ENCODE measurements at places on chromosomes 13 and 19.

DNA sequence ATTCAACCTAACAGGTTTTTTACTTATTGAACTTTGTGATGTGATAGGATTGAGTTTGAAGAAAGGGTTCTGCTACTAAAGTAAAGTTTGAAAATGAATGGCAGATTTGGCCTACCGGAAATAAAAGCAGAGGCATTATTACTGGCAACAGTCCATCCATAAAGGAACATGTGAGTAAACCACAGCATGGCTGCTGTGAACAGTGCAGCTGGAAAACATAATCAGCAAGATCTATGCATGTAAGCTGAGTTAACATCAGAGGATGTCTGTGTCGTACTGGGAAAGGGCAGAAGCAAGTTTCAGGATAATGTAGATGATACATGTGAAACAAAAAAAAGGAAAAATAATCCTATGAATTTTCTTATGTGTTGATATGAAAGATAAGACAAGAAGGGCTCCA, 87.6 kb downstream of the CYSLTR2 start:
- DNase-seq: no peak

DNA sequence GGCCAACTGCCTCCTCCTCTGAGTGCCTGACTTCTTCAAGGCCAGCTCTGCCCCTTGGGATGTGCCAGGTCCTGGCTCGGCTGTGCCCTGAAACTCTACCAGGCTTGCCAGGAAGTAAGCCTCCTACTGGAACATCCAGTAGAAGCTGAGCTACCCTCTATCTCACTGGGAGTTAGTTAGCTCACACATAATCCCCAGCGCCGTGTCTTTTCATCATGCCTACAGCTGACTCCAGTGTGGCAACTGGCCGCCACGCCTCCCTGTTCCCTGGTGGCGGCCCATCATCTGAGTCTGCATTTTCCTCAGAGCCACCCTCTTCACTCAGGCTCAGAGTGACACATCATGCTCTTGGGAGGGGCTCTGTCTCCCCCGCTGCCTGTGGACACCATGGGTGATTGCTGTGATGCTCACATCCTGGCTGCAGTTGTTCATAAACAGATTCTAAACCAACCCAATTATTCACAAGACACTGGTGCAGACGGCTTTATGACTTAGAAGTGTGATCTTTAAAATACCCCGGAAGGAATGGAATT, 131.9 kb upstream of the IRS2 start:
- DNase-seq: no peak

DNA sequence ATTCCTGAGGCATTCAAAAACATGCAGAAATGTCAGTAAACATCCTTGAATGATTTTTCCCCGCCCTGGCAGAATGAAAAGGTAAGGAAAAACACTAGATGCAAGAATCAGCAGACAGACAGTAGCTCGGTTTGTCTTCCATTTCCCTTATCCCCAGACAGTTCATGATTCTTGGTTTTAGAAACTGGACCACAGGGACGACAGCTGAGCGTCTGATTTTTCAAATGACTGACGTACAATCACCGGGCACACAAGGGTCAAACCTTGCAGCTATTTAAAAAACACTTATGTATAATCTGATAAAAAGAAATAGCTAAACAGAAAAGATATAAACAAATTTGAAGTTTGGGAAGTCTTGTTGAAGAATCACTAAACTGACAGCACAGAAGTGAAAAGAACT, 47.1 kb downstream of the DCLK1 start:
- DNase-seq: no peak

GRCh38 chr13:31223640-31224039, 23.9 kb downstream of the B3GLCT start:
- no peak for DNase-seq

- peak; percentile 41 for DNase-seq
These were observed at the start of gene GAMT for GRCh38 chr19:1401138-1401888. Gene GAMT, minus strand, starts transcription at chr19:1401542. Its CDS starts 66 bp downstream, at chr19:1401476.

DNA sequence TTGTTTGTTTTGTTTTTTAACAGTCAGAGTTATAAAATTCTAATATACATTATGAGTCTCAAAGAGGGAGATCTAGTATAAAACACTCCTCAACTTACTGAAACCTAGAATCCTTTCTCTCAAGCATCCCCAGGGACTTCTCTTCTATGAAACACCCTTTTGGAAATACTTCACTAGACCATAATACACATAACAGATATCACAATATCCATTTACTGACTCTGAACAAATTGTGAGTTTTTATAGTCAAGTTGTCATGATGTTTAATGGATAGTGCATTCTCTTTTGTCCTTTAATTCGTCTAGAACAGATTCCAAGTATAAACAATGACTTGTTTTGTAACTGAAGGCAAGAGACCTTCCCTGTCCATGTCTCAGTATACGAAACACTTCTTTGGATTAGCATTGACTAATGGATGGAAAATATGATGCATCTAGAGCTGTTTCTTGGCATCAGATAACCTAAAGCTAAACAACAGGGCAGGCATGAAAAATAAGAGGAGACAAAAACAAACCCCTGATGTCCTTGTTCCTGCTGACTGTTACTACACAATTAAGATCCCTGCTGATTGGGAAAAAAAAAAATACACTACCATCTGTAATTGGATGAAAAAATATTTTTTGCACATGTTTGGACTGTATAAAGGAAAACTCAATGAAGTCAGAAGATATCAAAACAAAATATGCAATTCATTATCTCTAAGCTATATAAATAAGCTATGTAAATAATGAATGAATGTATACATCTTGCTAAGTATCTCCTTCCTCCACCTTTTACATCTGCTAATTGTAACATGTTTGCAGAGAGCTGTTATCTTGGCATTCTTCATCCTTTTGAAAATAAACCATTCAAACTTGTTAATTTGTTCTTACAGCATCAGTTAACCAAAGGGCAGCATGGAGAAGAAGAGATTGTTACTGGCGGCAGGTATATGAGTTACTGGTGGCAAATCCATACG, 214.2 kb downstream of the LACC1 start:
- DNase-seq: no peak

DNA sequence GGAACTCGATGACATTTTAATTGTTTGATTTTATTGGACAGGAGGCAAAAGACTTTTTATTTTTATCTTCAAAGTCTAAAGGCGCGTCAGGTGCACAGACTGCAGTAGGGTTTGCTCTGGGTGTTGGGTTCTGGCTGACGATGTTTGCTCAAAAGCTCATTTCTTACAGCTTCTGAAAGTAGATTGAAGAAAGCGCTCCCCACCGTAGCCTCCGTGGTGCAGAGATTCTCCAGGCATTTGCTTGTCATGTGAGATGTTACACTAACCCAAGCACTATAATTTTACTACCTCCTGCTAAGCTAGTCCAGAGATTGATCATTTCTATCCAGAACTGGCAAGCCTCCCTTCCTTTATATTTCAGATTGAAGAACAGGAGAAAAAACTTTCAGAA, 14.5 kb upstream of the ATP11A start:
- no peak for DNase-seq

DNA sequence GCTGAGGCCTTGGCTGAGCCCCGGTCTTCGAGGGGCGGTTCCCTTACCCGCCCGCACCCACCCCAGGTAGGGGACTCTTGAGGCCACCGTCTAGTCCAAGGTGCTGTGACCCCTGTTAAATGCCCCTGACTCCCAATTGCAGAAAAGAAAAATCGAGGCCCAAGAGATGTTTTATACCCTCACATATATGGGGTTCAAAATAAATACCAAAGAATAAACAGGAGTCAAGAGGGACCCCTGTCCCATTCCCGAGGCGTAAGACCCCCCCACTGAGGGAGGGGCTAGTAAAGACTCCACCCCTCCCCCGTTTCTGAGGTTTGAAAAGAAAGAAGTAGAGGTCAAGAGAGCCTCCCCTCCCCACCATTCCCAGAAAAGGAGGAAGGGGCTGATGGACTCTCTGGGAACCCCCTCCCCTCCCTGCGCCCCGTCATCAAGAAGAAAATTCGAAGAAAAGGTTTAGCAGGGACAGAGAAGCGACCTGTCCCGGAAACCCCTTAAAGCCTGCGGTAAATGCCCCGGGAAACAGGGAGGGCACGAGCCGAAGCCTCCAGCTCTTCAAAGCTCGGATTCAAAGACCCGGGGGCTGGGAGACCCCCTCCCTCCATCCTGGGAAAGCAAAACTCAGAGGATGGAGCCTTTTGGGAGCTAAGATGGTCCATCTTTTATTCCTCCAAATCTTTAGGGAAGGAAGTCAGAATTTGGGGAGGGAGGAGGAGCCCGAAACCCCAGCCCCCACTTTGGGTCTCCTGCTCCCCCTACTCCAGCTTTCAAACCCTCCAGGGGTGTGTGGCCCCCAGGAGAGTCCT, 755 bp upstream of the RAB3A start:
- DNase-seq: no peak

DNA sequence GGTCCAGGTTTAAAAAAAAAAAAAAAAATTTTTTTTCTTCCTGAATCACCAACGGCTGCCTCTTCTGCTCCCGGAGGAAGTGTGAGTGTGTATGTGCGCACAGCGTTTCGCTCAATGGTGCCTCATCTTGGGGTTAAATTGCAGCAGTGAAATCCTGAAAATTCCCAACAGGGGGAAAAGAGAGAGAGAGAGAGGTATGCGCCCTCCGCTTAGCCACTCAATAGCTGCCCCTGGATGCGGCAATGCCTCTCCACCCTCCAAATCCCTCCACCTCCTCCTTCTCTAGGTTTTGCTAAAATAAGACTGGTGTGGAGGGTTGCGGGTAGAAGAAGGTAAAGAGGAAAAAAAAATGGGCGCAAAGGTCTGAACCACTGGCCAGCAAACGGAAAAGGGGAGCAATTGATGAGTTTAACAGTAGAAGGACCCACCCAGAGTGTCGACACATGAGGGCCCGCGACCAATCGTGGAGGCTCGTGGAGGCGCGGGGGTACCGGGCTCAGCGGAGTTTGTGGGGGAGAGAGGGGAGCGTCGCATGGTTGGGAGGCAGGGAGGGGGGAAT, 853 bp upstream of the CACNA1A start:
- DNase-seq: no peak

GRCh38 chr13:19882231-19882630, 18.8 kb upstream of the ZMYM5 start:
- no peak for DNase-seq

GRCh38 chr13:98476106-98476505, 100.8 kb downstream of the STK24 start:
- peak; percentile 36 for DNase-seq

GRCh38 chr13:113818700-113819295, 45.1 kb downstream of the GAS6 start:
- no peak for DNase-seq

- DNase-seq: no peak
These were observed 88.1 kb downstream of the POSTN start for GRCh38 chr13:37510441-37510840.

- no peak for DNase-seq
These were observed 12.2 kb upstream of the CACNG6 start for GRCh38 chr19:53978975-53979801.

DNA sequence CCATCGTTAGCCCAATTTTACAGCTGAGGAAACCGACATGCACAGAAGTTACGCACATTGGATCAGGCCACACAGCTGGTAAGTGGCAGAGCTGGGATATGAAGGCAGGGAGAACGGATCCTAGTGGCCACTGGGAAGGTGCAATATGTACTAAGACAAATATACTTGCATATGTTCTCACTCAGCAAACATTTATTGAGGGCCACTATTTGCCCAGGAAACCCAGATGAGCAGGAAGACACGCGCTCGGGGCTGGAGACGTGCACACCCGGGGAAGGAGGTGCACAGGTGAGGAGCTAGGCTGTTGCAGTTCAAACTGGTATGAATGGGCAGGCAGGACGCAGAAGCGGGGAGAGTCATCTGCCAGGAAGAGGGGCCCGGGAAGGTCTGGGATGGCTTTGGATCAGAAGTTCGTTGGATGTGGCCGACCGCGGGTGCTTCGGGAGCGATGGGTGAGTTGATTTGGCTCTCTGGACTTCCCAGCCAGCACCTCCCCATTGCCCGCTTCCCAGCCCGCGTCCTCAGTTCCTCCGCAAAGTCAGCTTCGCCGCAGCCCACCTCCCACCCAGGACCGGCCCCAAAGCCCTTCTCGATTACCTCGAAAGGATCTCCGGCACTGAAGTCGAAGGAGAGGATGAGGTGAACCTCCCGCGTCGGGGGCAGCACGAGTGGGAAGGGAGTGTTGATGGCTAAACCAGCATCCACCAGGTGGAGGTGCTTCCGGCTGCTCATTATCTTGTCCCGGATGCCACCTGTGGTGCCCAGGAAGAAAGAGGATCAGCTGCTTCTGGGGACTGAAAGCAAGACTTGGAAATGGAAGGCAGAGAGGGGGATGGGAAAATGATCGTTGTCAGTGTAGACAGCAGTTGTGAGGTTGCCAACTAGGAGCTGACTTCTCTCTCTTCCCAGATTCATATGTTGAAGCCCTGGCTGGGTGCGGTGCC, 17.8 kb upstream of the CABP5 start:
- DNase-seq: no peak

- no peak for DNase-seq
These were observed at the start of gene EPS8L1 for GRCh38 chr19:55075371-55075998. Gene EPS8L1, plus strand, starts transcription at chr19:55075869. Its CDS starts 576 bp downstream, at chr19:55076445.

- no peak for DNase-seq
These were observed 260.4 kb downstream of the NALCN start for GRCh38 chr13:101155920-101156319.

DNA sequence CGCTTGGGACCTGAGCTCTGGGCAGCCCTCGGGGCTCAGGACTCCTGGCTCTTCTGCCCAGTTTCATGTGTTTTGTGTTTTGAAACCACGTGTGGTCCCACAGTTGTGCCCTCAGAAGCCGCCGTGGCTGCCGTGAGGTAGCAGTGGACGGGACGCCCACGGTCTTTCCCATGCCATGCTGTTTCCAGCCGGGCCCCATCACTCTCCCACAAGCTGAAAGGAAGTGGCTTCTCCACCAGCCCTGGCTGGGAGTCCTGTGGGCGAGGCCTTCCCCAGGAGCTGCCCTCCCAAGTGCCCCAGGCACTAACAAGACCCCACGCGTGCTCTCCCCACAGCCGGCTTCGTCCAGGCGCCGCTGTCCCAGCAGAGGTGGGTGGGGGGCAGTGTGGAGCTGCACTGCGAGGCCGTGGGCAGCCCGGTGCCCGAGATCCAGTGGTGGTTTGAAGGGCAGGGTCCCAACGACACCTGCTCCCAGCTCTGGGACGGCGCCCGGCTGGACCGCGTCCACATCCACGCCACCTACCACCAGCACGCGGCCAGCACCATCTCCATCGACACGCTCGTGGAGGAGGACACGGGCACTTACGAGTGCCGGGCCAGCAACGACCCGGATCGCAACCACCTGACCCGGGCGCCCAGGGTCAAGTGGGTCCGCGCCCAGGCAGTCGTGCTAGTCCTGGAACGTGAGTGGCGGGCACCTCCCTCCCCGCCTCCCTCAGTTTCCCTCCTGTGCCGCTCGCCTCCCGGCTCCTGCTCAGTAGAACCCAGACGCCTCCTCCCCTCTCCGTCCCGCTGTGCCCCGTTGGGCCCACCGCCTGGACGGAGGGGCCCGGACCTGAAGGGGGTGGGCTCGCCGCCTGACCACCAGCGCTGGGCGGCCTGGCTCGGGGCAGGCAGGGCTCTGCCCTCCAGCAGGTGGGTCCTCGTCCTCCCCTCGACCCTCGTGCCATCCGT, 5.3 kb downstream of the BSG start:
- no peak for DNase-seq

GRCh38 chr13:34913040-34913439, 29.0 kb upstream of the NBEA start:
- no peak for DNase-seq
